ENCODE measurements at places on chromosomes 12 and 14. TPM values are rescaled to one million over a fixed set of nuclear protein-coding genes. Genes with fewer than 3 reads are reported as not detected.

Gene CCNK
- 33.1 TPM for total RNA-seq

Gene CLEC2D
- total RNA-seq: 1.1 TPM

Gene SLC6A15
- 1.4 TPM for total RNA-seq

Gene KRT83
- total RNA-seq: not detected

Gene RD3L
- not detected for total RNA-seq

Gene PTCSC3
- not detected for total RNA-seq

Gene IL26
- not detected for total RNA-seq

Data from IMR-90 (cell line).